ENCODE measurements at places on chromosomes 4 and X.

DNA sequence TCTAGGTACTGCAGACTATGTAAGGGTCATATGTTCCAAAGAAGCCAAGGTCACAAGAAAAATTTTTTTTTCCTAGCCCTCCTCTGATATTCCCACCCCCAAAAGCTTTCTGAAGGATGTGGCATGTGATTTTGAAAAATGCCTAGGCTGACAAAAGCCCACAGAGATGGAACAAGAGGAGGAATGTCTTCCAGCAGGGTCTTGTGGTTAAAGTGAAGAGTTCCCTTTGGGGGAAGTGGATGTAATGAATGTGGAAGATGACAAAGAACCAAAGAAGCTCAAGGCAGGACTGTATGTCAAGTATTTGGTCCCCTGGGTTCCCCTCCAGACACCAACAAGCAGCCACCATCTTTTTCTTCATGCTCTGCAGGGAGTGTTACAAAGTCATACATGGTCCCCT is 268.8 kb downstream of the BCOR start:
- DNase-seq, result no peak

DNA sequence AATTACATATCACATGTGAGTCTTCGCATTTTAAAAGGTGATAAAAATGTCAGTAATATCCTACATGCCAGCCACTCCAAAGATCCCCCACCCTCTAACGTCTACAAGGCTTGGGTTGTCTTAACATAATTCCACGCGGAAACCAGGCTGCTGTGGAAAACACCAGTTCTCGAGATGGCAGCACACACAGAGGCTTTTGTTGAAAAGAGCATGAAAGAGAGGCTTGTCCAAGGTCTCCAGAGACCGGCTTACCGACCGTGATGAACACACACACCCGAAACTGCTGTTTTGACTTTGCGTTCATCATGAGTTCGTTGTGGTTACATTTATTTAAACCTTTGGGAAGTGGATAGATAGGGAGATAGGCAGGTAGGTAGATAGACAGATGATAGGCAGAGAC is 87.9 kb downstream of the CRLF2 start:
- DNase-seq, result no peak

DNA sequence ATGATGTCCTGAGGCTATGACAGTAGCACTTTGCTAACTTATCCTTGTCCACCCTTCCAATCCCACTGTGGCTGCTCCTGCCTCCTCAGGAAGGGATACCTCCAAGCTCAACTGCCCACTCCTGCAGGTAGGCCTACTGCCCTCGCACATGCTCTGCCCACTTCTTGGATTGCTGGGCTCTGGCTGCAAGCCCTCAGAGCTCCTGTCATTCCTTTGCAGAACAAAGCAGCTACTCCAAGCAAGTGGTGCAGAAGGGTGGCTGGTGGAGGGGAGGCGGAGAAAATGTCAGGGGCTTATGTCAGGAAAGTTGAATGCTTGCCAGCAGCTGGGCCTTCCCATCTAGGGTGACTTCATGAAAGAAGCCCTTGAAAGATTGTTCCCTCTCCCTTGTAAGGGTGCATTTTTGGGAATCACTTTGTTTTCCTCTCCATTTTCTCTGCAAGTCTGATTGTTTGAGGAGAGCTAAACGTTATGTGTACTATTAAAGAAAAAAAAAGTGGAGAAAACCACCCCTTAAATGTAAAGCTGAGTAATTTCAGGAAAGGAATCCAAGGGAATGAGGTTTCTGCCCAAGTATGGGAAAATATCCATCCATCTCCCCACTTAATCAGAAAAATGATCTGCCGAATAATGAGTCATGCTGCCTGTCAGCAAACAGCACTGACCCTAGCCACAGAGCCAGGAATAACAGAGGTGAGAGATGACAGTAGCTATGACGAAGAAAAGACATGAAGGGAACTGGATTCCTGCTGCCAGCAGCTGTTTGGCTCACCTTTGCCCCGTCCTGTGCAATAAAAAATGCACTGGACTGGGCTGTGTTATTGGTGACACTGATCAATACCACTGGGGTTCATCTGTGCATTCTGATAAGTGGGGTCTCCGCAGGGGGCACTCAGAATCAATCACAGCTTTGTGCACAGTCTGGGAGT is 102.0 kb downstream of the RTL5 start:
- no peak for DNase-seq

DNA sequence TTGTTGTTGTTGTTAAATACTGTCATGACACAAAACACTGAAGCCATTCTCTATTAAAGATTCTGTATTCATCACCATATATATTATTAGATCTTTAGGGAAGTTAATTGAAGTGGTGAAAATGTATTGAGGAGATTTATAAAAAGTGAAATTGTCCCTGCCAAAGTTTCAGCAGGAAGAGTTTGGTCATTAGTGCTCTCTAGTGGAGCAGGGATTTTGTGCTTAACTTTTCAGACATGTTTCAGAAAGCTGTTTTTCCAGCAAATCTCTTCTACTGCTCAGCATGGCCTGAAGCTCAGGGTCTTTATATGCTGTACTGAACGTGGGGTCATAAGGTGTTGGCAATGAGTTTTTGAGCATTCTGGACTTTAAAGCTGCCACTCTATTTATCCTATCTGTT is 36.7 kb upstream of the CXXC4 start:
- no peak for DNase-seq

DNA sequence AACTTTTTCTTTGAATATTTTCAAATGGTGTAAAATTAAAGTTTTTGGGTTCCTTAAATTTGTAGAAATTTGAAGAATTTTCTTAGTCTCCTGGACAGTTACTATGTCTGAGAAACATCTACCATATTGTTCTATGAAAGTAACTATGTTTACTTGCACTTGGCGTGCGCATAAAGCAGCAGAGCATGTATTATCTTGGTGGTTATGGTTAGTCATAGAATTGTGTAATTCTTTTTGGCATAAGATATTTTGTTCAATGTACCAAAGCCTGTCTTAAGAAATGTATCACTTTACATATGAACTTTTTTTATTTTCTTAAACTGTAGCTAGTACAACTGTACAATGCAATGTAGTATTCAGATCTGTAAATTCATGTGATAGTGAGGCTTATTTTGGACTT is 49.2 kb downstream of the CDS1 start:
- DNase-seq, result no peak

DNA sequence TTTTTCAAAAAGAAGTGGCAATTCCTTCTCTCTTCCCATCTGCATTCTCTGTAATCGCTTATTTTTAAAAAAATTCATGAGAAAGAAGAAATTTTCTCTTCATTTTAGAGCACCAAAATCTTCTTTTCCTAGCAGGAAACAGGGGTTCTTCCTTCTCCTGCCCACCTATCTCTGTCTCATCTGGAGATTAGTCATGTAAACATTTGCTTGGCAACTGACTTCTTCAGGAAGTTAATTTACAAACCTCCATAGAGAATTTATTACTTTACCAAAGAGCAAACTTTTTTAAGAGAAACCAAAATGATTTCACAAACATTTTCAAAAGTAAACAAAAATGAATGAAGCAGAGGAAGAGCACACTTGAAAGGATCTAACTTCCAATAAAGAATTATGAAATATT is 13.5 kb downstream of the TTC29 start:
- no peak for DNase-seq

- no peak for DNase-seq
Measured at GRCh38 chrX:27565992-27566391, 24.2 kb upstream of the DCAF8L2 start.

DNA sequence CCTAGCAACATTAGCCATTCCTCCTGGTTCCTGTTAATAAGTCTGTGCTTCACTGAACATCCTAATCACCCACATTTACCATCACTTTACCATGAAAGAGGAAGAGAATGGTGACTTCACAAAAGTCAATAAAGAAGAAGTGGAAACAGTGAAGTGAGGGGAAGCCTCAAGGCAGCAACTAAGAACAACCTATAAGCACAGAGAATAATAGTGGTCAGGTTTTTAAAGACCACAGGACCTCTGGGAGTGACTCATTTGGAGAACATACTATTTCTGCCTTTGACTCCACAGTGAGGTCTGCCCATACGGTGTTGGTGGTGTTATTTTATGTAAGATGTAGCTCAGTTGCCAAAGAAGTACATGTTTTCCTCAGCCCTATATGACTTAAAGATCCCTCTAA is 86.0 kb upstream of the TET2 start:
- DNase-seq, result no peak

DNA sequence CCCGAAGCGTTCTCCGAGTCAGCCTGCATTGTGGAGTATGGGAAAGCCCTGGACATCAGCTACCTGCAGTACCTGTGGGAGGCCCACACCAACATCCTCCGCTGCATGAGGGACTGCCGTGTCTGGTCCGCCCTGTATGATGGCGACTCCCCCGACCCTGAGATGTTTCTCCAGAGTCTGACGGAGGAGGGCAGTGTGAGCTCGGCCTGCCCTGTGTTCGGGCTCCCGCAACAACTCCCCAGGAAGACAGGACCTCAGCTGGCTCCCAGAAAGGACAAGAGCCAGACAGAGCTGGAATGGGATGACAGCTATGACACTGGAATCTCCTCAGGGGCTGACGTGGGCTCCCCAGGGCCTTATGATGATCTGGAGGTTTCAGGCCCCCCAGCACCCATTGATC is 111.3 kb downstream of the GATB start:
- no peak for DNase-seq

- no peak for DNase-seq
Measured at GRCh38 chr4:39304651-39305050, 61.5 kb downstream of the RFC1 start.

- no peak for DNase-seq
Measured at GRCh38 chr4:176270669-176271068, 1.6 kb upstream of the ASB5 start.

- DNase-seq, result no peak
Measured at GRCh38 chr4:793093-793861, 32.7 kb downstream of the CPLX1 start.

DNA sequence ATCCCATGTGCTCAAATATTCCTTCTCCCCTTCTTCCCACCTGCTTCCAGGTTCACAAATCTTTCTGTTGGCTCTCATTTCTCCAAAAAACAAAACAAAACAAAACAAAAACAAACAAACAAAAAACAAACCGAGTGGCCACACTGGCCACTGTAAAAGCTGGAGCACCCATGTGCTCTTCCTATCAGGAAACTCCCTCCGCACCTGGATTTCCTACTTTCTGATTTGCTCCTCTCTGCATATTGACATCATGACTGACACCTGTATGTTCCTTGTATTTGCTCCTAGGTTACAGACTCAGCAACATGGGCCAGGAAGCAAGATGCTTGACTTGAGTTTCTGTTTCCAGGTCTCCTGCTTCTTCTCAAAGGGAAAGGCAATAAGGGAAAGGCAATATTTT is 258.8 kb downstream of the GPC3 start:
- no peak for DNase-seq

- DNase-seq, result no peak
Measured at GRCh38 chr4:148211533-148211932, 230.7 kb downstream of the NR3C2 start.

- DNase-seq, result no peak
Measured at GRCh38 chrX:68596871-68597270, 50.6 kb upstream of the STARD8 start.

DNA sequence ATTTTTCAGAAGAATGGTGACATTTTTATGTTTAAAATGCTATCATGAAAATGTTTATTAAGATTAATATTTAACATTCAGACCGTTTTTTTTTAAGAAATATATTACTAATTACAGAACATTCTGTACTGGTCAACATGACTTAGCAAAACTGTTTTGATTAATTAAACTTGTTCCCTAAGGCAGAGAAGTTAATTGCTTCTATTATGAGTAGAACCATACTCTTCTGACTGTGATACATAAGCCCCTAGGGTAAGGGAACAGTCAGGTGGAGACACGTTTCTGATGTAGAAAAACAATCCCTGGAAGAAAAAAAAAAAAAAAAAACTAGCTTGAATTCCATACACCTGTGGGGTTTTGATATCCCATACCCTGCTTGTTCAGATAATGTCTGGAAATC is 97.4 kb downstream of the GPM6A start:
- no peak for DNase-seq

- DNase-seq, result no peak
Measured at GRCh38 chr4:141132709-141133145, 542 bp downstream of the RNF150 start.

GRCh38 chr4:11471618-11472017 is 42.9 kb upstream of the HS3ST1 start:
- DNase-seq, result peak; percentile 39

GRCh38 chr4:26032142-26032541 is 118.1 kb downstream of the SMIM20 start:
- no peak for DNase-seq

- no peak for DNase-seq
Measured at GRCh38 chr4:143025081-143025704, 159.5 kb upstream of the USP38 start.

- no peak for DNase-seq
Measured at GRCh38 chrX:153420851-153421599, 9.8 kb downstream of the ZFP92 start.

DNA sequence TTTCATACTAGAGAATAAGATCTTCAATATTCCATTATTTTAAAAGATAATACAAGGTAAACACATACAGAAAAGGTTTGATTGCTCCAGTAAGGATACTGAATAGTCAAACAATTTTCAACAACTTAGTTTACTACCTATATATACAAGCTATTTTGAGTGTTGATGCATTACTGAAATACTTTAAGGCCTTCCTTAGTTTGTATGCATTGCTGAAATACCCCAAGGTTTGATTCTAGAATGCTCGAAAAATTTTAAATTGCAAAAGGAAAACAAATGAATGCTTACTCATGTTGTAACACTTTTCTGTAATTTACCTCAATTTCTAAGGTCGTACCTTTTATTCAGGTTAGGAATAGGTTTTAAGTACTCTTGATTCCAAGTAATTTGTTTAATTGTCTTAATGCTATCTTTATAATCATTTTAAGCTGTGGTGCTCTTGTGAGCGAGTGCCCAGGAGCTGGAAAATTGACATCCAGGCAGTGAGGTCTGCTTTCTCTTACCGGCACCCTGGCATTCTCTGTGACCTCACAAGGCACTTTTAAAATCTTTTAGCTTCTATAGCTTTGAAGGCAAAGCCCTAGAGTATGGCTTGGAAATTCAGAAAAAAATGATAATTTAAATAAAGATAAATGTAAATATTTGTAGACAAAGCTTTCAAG is 114.0 kb downstream of the BMPR1B start:
- no peak for DNase-seq

- DNase-seq, result no peak
Measured at GRCh38 chr4:17309567-17310268, 202.2 kb downstream of the QDPR start.

GRCh38 chrX:148956352-148956751 is 455.9 kb downstream of the AFF2 start:
- no peak for DNase-seq

GRCh38 chr4:104735174-104735573 is 240.5 kb upstream of the CXXC4 start:
- no peak for DNase-seq

GRCh38 chr4:15161439-15161838 is 159.2 kb downstream of the CPEB2 start:
- no peak for DNase-seq
